ENCODE measurements at places on chromosomes 11 and 22. TPM values are rescaled to one million over a fixed set of nuclear protein-coding genes. Genes with fewer than 3 reads are reported as not detected.

GRCh38 chr11:77198440-77198849, 70.4 kb downstream of the MYO7A start:
- H3K36me3 ChIP-seq, result no peaks in the 10 kb centered on the region
- no peak overlapping the region for H3K27ac ChIP-seq
- H3K4me3 ChIP-seq, result no peak overlapping the region
- H3K4me1 ChIP-seq, result no peaks in the 10 kb centered on the region

DNA sequence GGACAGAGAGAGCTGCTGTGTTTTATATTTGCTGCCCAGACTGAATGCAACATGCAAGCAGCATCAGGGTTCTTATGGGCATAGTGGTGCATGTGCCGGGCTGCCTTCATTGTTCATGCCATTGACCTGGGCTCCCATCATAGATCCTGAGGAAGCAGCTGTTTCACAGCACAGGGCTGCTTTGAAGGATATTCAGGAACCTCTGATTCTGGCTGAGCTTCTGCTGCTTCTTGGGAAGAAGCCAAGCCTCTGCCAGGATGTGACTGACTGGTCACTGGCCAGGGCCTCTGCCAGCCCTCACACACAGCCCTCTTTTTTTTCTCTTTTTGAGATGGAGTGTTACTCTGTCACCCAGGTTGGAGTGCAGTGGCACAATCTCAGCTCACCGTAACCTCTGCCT, 43.3 kb downstream of the CYB5R2 start:
- H3K4me3 ChIP-seq, result no peak overlapping the region
- peaks cover 24% of the 10 kb centered on the region for H3K36me3 ChIP-seq
- no peak for DNase-seq
- no peak overlapping the region for H3K27ac ChIP-seq

DNA sequence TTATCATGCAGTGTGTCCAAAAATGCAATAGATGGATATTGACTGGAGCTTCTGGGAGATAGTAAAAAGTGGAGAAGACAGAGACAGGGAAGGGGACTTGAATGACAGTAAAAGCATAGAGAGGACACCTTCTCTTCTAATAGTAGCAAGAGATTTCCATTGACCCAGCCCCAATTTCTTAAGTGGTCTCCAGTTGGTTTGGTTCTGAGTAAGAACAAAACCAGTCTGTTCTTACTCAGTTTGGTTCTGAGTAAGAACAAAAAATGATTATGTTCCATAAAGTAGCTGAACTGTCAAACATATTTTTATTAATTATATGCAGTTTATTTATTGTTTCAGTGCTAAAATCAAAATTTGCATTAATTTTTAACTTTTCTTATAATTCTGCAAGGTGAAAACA, 316.8 kb upstream of the MPPED2 start:
- H3K27ac ChIP-seq, result no peak overlapping the region
- no peak overlapping the region for H3K4me3 ChIP-seq
- no peaks in the 10 kb centered on the region for H3K36me3 ChIP-seq
- H3K4me1 ChIP-seq, result no peaks in the 10 kb centered on the region

DNA sequence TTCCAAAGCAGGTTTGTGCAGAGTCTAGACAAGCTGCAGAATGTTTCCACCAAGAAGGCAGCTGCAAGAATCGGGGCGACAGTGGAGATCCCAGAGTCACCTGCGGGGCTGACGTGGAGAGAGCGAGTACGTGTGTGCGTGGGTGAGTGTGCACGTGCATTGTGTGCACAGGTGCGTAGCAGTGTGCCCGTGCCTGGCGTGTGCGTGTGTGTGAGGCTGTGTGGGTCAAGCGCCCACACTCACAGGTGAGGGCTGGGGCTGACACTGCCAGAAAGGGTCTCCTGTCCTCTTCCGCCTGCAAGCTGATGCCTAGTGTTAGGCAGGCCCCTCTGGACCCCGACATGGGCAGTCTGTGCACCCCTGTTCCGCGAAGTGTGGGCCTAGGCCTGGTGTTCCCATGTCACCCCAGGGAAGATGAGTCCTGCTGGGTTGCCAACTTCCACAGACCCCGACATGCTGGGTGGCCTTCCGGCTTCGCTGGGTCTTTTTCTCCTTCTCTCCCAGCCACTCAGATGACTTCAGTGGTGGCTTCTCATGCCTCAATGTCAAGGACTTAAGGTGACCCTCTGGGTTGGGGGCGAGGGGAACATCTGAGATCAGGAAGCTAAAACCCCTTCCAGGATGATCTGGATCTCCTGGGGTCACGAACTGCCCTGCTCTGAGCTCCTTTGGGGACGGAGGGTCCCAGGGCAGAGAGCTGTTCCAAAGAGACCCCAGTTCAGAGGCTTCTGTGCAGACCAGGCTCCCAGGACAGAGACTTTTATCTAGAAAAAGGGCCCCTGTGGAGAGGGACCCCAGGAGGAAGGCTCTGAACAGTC, 10.4 kb upstream of the SYT8 start:
- peaks cover 4% of the 10 kb centered on the region for H3K4me1 ChIP-seq
- DNase-seq, result no peak
- no peak overlapping the region for H3K4me3 ChIP-seq
- H3K27ac ChIP-seq, result no peak overlapping the region
- H3K36me3 ChIP-seq, result no peaks in the 10 kb centered on the region
- peaks cover 15% of the 10 kb centered on the region for H3K27me3 ChIP-seq

DNA sequence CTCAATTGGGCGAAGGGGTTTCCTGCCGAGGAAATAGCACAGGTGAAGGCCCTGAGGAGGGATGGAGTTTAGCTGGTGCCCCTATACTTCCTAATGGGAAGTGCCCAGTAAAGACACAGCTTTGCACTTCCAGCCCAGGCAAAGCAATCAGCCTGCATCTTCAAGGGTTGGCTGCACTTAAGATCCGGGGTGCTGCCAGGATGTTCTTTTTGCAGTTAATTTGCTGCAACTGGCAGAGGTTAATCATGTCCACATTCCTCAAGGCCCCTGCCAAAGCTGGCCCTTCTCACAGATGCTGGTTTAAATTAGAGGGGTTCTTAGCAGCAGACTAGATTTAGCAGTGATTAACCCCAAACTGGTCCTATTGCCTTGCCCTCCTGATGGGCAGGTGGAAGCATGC, 137.7 kb upstream of the NAV2 start:
- peaks cover 11% of the 10 kb centered on the region for H3K27me3 ChIP-seq
- no peaks in the 10 kb centered on the region for H3K4me1 ChIP-seq
- H3K27ac ChIP-seq, result no peak overlapping the region
- no peak overlapping the region for H3K4me3 ChIP-seq
- no peaks in the 10 kb centered on the region for H3K36me3 ChIP-seq

GRCh38 chr11:3107608-3108182, 50.5 kb upstream of the CARS1 start:
- H3K36me3 ChIP-seq, result peaks cover 14% of the 10 kb centered on the region
- peaks cover 21% of the 10 kb centered on the region for H3K27me3 ChIP-seq
- DNase-seq, result peak; percentile 6
- no peak overlapping the region for H3K4me3 ChIP-seq
- H3K27ac ChIP-seq, result no peak overlapping the region
- H3K4me1 ChIP-seq, result no peaks in the 10 kb centered on the region

DNA sequence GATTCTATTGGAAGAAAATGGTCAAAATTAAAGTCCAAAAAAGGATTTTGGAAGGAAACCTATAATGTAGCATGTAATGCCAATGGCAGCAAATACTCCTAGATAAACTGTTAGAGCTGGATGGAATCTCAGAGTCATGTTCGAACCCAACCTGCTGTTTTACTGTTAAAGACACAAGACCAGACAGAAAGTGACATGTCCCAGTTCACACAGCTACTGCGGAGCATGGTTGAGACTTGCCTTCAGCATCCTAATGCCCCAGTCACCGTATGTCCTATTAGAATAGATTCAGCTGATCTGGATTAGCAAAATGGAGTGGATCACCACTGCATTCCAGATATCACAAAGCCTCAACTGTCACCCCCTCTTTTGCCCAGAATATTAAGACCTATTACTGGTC, 14.9 kb downstream of the PISD start:
- no peak for DNase-seq
- no peaks in the 10 kb centered on the region for H3K4me1 ChIP-seq
- no peaks in the 10 kb centered on the region for H3K27me3 ChIP-seq

- peaks cover 1% of the 10 kb centered on the region for H3K4me1 ChIP-seq
- no peak for DNase-seq
- peaks cover 14% of the 10 kb centered on the region for H3K27me3 ChIP-seq
- peak overlapping the region; percentile 13 for H3K27ac ChIP-seq
- H3K36me3 ChIP-seq, result no peaks in the 10 kb centered on the region
Measured at GRCh38 chr22:22882033-22882717, 5.4 kb upstream of the IGLL5 start.

ELF5 gene
- 1.8 TPM for total RNA-seq

TBX10 gene
- total RNA-seq, result not detected

Data from progenitor cell of endocrine pancreas (in vitro differentiated cells).